NCI-H2107 (cell line): ENCODE measurements at places on chromosomes 11 and 22.

DNA sequence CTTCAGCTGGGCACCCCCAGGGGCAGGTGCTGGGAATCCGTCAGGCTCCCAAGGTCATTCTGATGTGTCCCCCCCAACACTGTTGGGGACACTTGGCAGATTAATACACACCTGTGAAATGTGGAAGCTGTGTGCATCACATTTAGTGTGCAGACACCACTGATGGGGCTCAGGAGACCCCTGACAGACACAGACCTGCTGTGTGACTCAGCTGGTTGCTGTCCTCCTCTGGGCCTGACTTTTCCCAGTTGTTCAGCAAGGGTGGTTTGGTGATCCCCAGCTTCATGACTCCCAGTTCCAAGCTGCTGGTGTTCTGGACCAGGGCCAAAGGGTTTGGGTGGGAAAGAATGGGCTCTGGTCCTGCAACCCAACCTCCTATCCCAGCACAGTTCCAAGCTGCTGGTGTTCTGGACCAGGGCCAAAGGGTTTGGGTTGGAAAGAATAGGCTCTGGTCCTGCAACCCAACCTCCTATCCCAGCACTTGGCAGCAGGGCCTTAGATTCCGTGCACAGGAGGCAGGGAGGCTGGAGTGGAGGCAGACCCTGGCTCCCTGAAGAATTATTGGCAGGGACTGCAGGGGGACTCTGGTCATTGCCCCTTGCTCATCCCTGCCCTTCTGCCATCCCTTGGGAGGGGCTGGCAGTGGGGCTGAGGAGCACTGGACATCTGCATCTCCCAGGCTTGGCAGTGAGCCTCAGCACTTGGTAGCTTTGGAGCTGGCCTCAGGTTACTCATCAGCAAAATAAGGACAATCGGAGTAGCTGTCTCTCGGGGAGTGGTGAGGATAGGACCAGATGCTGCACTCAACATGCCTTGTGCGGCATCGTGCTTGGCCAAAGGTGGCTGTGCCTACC, 8.4 kb upstream of the OMP start:
- no peak for DNase-seq

GRCh38 chr11:57762235-57762861, 746 bp downstream of the CTNND1 start:
- DNase-seq: no peak

DNA sequence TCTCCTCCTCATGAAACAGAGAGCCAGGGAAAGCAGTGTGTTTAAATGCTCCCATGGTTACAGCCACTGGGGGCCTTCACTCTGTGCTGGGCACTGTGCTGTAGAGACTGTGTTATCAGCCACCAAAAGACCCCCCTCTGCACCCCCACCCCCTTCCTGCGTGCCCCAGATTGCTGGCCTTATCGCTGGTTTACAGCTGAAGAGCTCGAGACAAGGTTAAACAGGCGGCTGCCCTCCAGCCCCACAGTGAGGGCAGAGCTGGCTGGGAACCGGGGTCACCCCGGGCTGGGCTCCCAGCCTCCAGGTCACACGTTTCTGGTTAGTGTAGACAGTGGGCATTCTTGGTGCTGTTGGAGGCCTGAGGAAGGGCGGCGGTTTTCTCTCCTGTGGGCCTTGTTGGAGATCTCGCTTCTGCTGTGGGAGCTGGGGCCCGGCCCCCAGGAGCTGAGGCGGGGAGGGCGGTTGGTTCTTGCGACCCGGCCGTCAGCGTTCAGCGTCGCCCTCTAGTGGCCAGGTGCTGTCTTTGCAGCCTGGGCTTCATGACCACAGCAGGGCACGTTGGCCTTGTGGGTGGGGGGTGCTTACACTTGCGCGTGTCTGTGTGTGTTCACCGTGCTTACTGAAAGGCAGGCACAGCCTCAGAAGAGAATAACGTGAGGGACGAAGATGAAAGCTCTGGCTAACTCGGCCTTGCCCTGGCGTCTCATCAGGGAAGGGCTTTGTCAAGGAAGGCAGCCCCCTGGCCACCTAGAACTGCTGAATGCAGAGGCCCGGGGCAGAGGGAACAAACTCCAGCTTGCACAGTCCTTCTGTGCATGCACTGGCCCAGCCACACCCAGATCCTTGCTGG, 40.8 kb downstream of the TBC1D22A start:
- no peak for DNase-seq

- DNase-seq: no peak
These were observed 8.0 kb downstream of the GNG3 start for GRCh38 chr11:62715150-62716130.

DNA sequence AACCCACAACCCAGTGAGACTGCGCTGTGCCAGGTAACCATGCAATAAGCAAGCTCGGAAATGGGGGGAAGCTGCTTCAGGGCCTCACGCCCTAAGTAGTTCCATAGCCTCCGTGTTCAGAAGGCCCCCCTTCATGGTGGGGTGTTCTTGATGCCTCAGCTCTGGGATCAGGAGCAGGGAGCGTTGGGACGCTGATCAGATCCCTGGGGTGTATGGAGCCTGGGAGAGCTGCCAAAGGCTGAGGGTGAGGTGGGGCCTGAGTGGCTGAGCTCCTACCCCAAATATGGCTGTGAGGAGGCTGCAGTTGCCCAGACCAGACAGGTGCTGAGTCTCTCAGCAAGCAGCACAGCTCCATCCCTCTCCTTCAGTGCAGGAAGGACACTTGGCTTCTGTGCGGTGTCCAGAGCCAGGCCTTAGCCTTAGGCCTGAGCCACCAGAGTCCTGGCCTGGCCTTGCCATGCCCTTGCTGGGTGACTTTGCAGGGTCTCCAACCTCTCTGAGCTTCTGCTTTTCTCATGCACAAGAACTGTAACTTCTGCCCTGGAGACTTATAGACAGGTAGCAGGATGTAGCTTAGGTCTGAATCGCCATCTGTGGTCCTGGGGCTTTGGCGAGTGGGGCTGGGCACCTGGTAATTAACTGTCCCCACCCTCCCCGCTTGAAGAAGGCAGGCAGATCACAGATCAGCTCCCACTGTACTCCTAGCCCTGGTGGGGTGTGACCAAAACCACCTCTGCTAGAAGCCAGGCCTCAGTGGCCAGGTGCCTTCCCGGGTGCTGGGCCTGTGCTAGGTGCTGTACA, 5.3 kb downstream of the MMP11 start:
- no peak for DNase-seq

- no peak for DNase-seq
These were observed 17.4 kb upstream of the NAP1L4 start for GRCh38 chr11:3009481-3009880.

DNA sequence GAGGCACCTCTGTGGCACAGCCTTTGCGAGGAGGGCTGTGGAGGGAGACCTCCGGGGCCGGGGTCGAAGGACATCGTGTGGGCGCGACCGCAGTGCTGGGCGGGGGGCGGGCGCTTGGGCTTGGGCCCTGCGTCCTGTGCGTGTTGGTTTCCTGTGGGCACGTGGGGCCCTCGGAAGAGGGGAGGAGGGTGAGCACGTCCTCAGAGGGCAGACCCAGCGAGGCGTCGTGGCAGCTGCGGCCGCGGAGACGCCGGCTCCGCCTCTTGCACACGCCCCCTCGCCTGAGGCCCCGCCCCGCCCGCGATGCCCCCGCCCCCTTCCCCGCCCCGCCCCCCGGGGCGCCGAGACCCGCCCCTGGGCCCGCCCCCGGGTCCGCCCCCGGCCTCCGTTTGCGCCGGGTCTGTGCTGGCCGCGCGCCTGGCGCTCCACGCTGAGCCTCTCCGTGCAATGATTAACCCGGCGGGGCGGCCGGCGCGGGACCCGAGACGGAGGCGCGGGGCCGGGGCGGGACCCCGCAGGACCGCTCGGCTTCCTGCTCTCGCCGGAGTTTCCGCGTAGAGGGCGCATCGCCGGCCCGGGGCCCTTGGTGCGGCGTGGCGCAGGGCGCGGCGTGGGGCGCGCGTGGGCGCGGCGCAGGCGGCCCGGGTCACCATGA, at the start of gene PRR5:
Gene PRR5, plus strand, starts transcription at position 381 of the 655 bp plus-strand sequence. Its CDS starts 271 bp downstream, at position 652.
- peak; percentile 39 for DNase-seq

- no peak for DNase-seq
These were observed 168.6 kb downstream of the CTTN start for GRCh38 chr11:70566768-70567530.

- DNase-seq: no peak
These were observed 27.6 kb upstream of the CCDC34 start for GRCh38 chr11:27390318-27391295.

GRCh38 chr22:38864361-38865191, 7.4 kb downstream of the CBX6 start:
- DNase-seq: no peak

- no peak for DNase-seq
These were observed 58.5 kb downstream of the NXPE2 start for GRCh38 chr11:114736806-114737205.

GRCh38 chr22:39856588-39856987, 37.0 kb downstream of the ENTHD1 start:
- DNase-seq: no peak

DNA sequence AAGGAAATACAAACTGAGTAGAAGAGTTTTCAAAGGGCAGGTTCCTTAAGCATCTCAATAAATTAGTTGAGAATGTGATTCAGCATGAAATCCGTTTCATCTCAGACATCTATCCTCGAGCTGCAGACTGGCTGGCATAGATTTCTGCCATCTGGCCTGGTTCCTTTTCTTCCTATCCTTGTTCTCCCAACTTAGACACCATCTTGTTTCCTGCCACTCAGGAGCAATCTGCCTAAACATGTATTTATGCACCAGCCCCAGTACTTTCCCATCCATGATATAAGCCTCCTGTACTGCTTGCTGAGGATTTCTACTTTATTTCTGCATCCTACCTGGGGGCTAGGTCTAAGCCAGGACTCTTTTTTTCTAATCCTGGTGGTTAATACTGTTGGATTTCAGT, 359.1 kb upstream of the C11orf87 start:
- DNase-seq: no peak
